HS-5 (cell line): ENCODE measurements at places on chromosomes 3 and 15.
A peak's percentile ranks its signal among the peaks of the same experiment; 100 is the strongest.

- DNase-seq, result peak; percentile 53
Measured at GRCh38 chr3:112005091-112005672, 6.5 kb downstream of the TAGLN3 start.

DNA sequence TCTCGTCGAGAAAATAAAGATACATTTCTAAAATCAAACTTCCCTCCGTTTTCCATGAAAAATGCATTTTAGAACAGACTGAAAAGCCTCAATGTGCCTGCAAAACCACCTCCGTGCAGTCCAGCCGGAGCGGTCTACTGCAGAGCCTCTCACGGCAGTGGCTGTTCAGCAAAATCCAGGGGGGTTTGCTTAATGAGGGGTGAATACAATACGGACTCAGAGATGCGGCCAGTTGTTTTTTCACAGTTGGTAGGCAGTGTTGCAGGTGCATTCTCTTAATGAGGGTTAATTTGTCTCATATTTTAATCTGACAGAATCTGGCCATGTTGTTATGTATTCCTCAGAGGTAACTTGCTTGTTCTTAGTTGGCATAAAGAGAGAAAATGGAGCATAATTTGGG is 223.0 kb downstream of the EBLN2 start:
- DNase-seq, result no peak

- no peak for DNase-seq
Measured at GRCh38 chr3:148789146-148789545, 38.5 kb upstream of the CPB1 start.

DNA sequence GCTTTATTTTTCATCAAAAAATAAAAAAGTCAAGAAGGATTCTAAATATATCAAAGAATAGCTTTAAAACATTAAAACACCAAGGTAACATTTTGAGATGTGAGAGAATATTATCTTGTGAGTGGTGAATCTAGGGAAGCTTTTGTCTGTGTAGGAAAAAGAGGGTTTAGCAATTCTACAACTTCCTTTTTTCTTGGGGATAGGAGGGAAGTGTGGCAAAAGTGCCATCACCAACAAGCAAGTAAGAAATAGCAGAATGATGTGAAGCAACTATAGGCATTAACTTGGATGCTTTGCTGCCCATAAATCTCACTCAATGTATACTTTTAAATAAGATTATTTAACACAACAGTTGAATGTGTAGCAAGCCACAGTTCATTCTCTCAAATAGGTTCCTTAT is 57.8 kb upstream of the SUCLG2 start:
- DNase-seq, result no peak

DNA sequence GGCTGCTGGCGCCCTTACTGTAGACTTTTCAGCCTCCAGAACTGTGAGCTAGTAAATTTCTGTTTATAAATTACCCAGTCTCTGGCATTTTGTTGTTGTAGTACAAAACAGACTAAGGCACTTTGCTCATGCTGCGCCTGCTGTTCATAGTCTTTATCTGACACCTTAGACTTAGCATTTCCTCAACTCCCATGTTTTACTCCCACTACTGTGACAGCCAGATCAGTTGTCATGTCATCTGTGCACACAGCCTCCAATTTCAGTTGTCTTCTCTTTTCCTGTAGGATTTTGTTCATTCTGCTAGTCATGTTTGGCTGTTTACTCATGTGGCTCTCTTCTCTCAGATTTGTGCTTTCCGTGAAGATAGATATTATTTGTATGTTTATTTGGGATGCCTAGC is 62.0 kb downstream of the TCF12 start:
- DNase-seq, result no peak

DNA sequence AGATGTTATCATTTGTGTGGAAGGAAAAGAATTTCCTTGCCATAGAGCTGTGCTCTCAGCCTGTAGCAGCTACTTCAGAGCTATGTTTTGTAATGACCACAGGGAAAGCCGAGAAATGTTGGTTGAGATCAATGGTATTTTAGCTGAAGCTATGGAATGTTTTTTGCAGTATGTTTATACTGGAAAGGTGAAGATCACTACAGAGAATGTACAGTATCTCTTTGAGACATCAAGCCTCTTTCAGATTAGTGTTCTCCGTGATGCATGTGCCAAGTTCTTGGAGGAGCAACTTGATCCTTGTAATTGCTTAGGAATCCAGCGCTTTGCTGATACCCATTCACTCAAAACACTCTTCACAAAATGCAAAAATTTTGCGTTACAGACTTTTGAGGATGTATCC is 15.1 kb downstream of the KLHL24 start:
- DNase-seq, result no peak

DNA sequence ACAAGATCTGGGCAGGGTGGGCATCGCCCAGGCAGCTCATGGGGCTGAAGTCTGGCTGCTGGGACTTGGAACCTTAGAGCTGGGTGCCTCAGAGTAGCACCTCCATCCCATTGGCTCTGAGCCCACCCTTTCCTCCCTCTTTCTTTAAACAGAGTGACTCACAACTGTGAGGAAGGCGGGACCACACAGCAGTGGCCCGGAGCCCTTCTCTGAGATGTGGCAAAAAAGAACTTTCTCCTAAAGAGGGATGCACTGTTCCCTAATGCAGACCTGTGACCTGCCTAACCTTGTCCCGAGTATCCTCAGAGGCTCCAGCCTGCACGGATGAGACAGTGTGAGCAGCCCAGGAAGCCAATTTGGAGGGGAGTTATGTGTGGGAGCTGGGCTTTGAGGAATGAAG is 23.6 kb downstream of the PRR20G start:
- DNase-seq, result no peak

- no peak for DNase-seq
Measured at GRCh38 chr3:167323572-167323971, 56.5 kb downstream of the ZBBX start.

- no peak for DNase-seq
Measured at GRCh38 chr15:66896611-66897010, 168.8 kb upstream of the SMAD3 start.

GRCh38 chr3:128188956-128189355 is 35.7 kb downstream of the EEFSEC start:
- no peak for DNase-seq

DNA sequence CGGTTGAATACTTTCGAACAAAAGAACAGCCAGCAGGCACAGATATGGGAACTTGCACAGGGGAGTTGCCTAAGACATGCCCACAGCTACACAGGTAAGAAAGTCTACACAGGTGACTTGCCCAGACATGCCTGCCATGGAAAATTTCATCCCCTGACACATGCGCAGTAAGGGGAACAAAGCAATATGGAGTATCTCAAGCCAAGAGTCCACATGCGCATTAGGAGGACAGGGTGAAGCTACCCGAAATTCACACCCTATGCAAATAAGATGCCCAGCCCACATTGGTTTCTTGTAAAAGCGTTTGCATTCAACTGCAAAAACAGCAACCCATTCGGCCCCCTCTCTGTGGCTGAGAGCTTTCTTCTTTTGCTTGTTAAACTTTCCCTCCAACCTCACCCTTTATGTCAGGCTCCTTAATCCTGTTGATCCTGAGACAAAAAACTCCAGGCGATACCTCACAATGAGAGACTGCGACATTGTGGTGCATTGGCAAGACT is 49.3 kb upstream of the TRPM1 start:
- DNase-seq, result no peak

- DNase-seq, result no peak
Measured at GRCh38 chr15:61126811-61127210, 102.3 kb downstream of the RORA start.

DNA sequence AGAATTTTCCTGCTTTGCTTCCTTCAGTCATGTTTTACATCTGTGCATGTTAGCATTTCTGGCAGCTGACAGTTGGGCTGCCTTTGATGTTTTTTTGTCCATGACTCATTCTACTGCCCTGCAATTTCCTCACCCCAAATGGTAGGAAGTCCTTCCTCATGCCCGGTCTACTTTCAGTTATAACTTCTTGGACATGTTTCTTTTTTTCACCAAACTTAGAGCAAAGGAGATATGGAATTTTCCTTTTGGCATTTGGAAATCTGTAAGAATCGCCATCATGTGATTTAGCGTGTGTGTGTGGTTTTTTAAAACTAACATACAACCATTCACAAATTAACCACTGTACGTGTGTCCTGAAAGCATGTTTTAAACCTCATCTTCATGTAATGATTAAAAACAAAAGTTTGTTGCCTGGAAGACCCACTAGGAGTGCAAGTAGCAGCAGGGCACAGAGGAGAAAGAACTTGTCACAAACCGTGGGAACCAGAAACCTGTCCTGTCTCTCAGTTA is 430.7 kb upstream of the CFAP20DC start:
- DNase-seq, result peak; percentile 55

DNA sequence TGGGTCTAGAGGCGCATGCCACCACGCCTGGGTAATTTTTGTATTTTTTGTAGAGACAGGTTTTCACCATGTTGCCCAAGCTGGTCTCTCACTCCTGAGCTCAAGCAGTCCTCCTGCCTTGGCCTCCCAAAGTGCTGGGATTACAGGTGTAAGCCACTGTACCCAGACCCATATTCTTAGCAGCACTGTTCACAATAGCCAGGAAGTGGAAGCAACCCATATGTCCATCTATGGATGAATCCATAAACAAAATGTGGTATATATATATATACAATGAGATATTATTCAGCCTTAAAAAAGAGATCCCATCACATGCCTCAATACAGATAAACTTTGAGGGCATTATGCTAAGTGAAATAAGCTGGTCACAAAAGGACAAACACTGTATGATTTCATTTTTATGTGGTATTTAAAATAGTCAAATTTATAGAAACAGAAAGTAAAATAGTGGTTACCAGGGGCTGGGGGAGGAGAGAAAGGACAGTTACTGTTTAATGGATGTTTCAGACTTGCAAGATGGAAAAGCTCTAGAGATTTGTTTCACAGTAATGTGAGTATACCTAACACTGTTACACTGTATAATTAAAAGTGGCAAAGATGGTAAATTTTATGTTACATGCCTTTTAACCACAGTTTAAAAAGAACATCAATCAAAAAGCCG is 35.7 kb upstream of the GRAMD1C start:
- no peak for DNase-seq

GRCh38 chr3:180571831-180572598 is 29.9 kb upstream of the TTC14 start:
- no peak for DNase-seq

DNA sequence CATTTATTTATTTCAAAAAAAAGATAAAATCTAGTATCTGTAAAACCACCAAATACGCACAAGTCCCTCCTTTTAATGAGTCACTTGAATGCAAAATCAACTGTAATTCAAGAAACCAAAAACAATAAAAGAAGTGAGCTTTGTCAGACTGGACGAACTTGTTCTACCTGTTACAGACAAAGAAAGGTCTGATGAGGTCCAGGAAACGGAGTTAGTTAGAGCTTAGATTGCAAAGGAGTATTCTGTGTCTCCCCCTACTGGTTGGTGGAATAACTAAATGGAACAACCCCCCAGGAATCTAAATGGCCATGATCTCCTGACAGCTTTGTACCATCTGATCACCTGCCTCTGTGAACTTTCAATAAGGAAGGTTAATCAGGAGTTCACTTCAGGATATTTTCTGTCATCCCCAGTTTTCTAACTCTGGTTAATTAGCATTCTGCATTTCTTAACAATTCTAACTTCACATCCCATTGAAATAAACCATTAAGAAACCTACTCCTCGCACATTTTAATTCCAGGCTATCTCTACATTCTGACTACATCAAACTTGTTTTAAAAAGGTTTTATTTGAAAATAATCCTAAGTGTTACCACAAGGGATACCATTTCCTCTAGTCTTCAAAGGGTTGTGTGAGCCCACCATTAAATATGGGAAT is 333.0 kb upstream of the SATB1 start:
- peak; percentile 2 for DNase-seq
